ENCODE measurements at places on chromosomes 6 and 20. TPM values are rescaled to one million over a fixed set of nuclear protein-coding genes. Genes with fewer than 3 reads are reported as not detected.

- no peak for DNase-seq
Observed at GRCh38 chr6:34146021-34146782, at the start of gene GRM4. TSS of gene GRM4 (minus strand) at chr6:34146087. CDS start at chr6:34133496, 12,591 bp downstream.

ANKEF1 gene
- 4.0 TPM for total RNA-seq

GRCh38 chr6:160095146-160095845 is 26.3 kb upstream of the SLC22A1 start:
- no peak for DNase-seq

EDN3 gene
- total RNA-seq: not detected

IL17F gene
- total RNA-seq: not detected

DNA sequence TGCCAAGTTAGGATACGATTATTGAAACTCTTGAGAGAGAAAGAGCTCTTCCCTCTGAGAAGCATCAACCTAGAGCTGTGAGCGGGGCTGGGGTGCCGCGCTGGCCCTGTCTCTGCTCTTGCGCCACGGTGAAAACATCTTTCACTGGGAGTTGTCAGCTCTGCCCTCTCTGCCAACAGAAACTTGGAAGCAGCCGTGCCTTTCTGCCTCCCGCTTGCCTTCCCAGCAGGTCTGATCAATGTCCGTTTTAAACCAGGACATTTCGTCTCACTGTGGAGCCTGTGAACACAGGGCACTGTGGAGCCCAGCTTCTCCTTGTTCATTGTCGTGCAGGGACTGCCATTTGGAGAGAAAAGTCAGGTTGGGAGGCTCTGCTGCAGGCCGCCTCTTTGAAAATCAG is 249.2 kb upstream of the PMEPA1 start:
- no peak for DNase-seq

BPIFB3 gene
- not detected for total RNA-seq

DNA sequence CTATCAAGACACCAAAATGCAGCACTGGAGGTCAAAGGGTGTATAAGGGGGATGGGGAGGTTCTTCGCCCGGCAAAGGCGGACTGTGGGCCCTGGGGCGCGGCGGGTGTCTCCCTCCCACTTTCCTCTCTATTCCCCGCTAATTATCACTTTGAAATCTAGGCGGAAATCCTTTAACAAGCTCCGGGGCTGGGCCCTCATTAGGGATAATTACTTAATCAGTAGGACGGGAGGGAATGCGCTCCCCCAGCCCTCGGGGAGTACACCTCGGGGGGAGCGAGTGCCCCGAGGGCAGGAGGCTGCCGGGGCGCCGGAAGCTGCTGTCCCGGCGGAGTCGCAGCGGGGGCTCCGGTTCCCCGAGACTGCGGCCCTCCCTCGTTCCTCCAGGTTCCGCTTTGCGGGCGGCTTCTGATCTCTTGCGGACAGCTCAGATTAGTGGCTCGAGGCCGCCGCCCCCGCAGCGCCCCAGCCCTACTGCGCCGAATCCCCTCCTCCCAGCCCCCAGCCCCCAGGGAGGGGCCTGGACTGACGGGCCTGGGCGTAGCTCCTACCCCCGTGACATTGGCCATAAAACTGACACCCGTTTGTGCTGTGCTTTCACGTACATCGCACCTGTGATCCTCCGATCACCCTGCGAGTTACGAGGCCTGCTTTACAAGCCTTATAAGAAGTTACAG is 14.7 kb downstream of the MUCL3 start:
- DNase-seq: no peak

DNA sequence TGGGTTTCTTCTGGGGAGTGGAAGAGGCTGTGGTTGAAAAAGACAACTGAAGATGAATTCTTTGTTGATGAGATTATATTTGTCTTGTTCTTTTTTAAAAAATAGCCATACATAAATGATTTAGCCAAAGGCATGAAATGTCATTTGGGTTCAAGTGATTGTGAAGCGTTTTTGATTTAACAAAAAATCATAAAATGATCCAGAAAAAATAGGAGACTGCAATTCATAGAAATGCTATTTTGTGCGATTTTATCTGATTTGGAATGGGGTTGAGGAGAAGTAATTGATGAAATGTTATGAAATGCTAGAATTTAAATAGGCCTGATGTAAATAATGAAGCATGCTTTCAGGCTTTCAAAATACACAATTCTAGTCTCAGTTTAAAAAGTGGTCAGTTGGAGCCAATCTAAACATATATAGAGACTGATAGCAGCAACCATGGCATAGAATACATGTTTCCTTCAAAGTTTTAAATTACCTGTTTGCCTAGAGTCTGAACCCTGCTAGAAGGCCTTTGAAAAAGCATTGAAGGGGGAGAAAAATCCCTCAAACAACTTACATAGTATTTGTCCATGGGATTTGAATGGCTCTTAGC is 21.8 kb downstream of the PFDN4 start:
- no peak for DNase-seq

DNA sequence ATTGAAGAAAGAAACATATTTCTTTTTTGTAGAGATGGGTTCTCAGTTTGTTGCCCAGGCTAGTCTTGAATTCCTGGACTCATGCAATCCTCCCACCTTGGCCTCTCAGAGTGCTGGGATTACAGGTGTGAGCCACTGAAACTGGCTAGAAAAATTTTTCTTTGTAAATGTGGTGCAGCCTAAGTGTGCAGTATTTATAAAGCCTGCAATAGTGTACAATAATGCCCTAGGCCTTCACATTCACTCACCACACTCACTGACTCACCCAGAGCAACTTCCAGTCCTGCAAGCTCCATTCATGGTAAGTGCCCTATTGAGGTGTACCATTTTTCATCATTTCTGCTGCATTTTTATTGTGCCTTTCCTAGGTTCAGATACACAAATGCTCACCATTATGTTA is 31.4 kb downstream of the NHSL1 start:
- no peak for DNase-seq

DNA sequence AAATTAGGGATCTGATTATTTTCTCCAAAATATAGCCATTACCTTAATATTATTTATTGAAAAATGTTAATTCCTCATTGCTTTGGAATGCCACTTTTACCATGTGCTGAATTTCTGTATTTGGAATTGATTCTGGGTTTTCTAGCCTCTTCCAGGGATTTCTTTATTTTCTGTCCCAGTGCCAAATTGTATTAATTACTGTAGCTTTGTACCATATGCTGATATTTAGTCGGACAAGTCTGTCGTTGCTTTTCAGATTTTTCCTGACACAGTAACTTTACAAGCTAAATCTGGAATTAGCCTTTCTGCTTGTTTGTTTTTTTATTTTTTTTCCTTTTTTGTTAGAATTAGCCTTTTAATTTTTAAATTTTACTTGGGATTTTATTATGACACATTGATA is 10.9 kb upstream of the TMEM14B start:
- DNase-seq: no peak

- no peak for DNase-seq
Observed at GRCh38 chr6:44071670-44072451, 55.4 kb downstream of the MRPL14 start.

- DNase-seq: peak; percentile 15
Observed at GRCh38 chr6:13573669-13574110, 711 bp upstream of the SIRT5 start.

DNA sequence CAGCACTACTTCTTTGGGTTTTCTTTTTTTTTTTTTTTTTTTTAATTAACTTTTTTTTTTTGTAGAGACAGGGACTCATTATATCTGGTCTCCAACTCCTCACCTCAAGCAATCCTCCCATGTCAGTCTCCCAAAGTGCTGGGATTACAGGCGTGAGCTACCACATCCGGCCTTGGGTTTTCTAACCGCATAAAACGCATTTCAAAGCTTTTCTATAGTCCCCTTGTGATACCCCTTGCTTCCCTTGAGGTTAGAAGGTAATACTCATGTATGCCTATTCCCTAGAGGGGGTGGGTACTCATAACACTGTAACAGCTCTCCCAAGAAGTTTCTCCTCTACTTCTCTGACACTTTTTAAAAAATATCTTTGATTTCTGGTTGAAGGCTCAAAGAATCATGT is 23.9 kb upstream of the ASCC3 start:
- no peak for DNase-seq

CST3 gene
- total RNA-seq: 309 TPM

- no peak for DNase-seq
Observed at GRCh38 chr6:170150590-170150945, 140.3 kb downstream of the DLL1 start.

CASS4 gene
- 0.14 TPM for total RNA-seq

GRCh38 chr6:162572240-162572639 is 155.3 kb downstream of the PRKN start:
- DNase-seq: no peak

PDRG1 gene
- total RNA-seq: 16.5 TPM
